DMS 273 treated with DMSO at 0.1 percent for 48 hours (cell line): ENCODE measurements at places on chromosomes 6 and 20.

DNA sequence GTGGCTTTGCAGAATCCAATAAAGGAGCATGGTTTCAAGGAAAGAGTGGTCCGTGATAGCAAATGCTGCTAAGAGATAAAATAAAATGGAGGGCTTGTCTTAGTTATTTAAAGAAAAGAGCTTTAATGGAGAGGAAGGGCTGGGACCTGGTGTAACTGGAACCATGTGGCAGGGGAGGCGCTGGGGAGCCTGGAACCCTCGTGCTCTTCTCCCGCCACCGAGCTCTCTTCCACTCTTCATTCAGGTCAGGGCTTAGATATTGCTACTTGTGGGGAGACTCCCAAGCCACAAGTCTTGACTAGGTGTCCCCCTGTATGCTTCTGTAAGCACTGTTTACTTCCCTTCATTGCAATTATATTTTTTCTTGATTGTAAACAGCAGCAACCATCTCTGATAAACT is 15.2 kb upstream of the ARFGEF3 start:
- DNase-seq: no peak

GRCh38 chr6:113205553-113205952 is 651.6 kb upstream of the MARCKS start:
- DNase-seq: no peak

- no peak for DNase-seq
Measured at GRCh38 chr6:25831532-25832306, at the start of gene SLC17A1. TSS of gene SLC17A1 (minus strand) at chr6:25832052. CDS start at chr6:25830557, 1,495 bp downstream.

DNA sequence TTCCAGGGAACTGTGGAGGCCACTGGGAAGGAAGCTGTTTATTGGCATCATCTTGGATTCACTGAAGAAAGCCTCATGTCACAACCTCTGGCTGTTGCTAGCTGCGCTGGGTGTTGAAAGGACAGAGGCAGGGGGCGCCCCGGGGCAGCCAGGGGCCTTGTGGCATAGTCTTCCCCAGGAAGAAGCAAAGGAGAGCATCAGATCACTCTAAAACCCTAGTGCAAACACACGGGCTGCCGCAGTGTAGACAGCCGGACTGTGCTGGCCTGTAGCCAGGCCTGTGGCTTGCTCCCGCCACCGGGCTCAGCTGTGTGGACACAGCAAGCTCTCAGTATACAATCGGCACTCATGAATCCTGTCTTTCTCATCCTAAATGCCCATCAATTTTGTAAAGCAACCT is 23.8 kb upstream of the SMOC2 start:
- DNase-seq: no peak

GRCh38 chr6:142887517-142887916 is 57.5 kb downstream of the HIVEP2 start:
- no peak for DNase-seq

DNA sequence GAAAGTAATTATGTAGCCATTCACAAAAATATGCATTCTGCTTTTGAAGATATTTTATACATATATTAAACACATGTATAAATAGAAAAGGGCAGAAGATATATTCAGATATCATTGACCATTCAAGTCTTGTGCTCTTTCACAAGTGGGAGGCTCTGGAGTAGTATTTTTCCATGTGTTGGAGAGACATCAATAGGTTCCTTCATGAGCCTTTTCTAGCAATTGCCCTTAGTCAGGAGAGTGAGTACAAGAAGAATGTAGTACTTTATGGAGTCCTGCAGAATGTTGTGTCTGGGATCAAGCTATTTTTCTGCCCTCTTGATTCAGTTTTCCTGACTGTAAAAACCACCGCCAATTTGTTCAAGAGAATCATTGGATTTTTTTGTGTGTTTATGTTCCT is 117.9 kb downstream of the LRRC1 start:
- DNase-seq: no peak

DNA sequence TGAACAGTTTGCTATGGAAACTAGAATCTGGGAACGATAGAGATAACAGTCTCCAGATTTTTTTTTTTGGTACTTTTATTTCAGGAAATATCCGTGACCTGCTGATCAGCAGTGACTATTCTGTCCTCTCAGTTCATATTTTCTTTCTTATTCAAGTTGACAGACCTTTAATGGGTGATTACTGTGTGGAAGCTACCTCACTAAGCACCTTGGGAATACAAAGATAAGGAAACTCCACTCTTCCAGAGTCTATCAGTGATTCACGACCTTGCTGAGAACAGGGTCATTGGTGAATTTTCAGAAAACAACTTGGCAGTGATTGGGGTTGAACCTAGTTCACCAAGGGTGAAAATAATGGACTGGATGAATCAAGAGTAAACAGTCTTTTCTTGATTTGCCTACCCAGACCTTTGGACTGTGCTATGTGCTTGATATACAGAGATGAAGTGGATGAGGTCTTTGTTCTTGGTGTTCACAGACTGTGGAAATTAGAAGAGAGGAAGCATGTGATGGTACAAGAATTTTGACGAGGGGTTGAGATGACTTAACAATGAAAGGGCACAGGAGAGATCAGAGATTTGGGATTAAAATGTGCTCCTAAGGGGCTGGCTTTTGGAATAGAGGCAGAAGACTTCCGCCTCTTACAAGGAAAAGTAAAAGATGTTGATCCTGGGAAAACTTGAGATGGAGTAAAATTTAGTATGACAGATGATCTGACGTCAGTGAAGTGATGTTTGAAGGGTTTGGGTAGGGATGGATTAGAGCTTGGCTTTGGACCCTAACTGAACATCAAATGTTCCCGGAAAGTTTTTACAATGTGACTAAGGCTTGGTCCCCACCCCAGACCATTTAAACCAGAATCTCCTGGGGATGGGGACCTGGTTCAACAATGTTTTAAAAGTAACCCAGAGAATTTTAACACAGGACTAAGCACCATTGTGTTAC is 1.2 kb downstream of the KAT14 start:
- DNase-seq: no peak

- no peak for DNase-seq
Measured at GRCh38 chr20:22623211-22623610, 38.8 kb upstream of the FOXA2 start.

- no peak for DNase-seq
Measured at GRCh38 chr6:38755874-38756273, 40.8 kb downstream of the DNAH8 start.

GRCh38 chr20:58103517-58103904 is 124.9 kb downstream of the ANKRD60 start:
- no peak for DNase-seq

DNA sequence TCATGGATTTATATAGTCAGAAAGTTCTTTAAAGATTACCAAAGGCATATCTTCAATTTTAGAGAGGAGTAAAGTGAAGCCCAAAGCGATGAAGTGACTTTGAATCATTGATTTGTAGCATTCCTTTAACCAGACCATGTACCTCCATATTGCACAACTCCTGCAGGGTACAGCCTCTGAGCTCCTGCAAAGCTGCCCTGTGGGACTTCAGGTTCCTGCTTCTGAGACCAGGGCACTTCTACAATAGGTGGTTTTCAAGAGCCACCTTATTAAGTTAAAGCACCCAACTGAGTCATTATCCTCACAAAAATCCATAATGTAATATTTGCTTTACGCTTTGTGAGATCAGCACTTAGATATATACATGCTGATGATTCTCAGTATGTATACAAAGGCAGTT is 270.7 kb upstream of the RGS17 start:
- no peak for DNase-seq

- DNase-seq: no peak
Measured at GRCh38 chr6:93580446-93580845, 161.1 kb upstream of the EPHA7 start.

GRCh38 chr6:4487538-4487937 is 288.7 kb upstream of the CDYL start:
- DNase-seq: no peak

- DNase-seq: no peak
Measured at GRCh38 chr20:38789503-38790199, 15.8 kb upstream of the PPP1R16B start.

DNA sequence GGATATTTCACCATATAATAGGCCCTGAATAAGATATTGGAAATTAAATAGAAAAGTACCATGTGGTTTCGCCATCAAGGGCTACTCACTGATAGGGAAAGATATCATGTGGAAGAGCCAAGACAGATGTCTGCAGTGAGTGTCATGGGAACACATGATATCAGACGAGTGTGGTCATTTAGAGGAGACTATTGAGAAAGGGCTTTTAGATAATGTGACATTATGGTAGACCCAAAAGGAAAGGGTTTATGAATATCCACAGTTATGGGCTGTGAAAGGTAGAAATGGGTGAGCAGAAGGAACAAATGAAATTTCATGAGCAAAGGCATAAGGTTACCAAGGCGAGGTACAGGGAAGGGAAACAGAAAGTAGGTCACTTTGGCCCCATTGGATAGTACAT is 182.3 kb upstream of the PRSS16 start:
- no peak for DNase-seq

GRCh38 chr6:109701774-109702173 is 10.7 kb downstream of the FIG4 start:
- DNase-seq: no peak

DNA sequence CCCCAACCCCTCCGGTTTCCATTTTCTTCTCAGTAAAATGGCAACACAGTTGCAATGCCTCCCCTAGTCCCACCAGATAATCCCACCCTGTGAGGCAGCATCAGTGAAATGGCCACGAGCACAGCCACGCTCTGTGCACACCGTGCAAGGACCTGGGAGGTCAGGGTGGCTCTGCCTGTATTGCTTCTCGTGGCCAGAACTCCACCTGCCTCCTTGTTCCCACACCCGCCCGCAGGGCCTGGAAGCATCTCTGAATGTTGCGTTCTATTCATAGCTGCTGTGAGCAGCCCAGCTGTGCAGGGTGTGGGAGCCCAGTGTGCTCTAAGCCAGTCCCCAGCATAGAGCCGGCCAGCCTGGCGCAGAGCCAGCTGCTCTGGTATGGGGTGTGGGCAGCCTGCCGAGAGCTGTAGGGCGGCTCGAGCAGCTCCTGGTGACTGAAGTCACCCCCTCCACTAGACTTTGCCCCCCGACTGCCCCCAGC is 161.1 kb downstream of the DLL1 start:
- DNase-seq: peak; percentile 65

DNA sequence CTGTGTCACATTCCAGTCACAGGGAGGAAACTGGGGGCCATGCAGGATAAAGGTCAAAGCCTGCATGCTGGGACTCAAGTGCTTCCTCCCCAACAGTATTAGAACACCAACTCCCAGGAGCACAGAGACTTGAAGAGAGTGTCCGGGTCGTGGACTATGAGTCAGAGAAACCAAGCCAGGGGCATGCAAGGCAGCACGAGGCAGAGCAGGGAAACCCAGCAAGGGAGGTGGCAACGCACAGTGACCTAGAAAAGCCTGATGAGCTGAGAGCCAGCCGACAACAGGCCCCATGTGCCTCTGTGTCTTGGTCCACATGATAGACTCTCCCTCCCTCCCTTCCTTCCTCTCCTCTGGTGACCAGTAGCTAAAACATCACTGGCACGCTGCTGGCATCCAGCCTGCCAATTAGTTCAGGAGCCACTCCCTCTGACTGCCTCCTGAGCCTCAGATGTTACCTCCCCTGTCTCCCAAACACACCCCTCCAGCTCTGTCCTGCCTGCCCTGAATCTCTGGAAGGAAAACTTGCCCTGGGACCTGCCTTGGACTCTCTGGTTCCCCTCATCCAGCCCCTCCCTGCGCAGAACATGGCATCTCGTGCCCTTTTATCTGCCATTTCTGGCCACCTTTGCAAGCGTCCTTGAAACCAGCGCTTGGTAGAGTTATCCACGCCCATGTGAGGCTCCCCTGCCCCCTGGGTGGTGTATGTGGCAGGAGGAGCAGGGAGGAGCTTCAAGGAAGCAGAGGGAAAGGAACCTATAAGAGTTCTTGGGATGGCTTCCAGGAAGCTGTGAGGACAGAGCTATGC is 16.2 kb upstream of the RNF39 start:
- no peak for DNase-seq

DNA sequence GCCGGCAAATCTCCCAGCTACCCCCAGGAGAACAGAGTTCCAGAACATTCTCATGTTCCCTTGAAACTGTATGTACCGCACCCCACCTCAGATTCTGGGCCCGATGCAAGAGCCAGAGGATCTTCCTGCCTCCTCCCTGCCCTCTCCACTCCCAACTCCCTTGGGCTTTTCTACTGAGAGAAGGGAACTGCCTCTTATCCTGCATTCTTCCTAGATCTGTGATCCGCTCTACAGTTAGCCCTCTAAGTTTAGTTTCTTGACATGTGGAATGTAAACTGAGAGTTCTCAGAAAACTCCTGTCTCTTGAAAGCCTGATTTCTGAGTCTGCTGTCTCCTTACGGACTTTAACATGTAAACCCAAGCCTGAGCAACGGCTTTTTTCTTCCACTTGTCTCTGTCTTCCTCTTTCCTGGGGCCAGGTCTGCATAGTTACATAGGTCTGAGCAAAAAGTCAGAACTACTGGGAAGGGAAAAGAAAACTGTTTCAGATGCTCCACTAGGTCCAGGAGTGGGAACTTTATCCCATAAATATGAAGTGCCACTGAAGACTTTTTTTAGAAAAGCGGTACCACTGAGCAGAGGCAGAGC is 86.5 kb upstream of the TNFAIP3 start:
- no peak for DNase-seq

- DNase-seq: no peak
Measured at GRCh38 chr6:123240626-123241025, 244.6 kb downstream of the CLVS2 start.

DNA sequence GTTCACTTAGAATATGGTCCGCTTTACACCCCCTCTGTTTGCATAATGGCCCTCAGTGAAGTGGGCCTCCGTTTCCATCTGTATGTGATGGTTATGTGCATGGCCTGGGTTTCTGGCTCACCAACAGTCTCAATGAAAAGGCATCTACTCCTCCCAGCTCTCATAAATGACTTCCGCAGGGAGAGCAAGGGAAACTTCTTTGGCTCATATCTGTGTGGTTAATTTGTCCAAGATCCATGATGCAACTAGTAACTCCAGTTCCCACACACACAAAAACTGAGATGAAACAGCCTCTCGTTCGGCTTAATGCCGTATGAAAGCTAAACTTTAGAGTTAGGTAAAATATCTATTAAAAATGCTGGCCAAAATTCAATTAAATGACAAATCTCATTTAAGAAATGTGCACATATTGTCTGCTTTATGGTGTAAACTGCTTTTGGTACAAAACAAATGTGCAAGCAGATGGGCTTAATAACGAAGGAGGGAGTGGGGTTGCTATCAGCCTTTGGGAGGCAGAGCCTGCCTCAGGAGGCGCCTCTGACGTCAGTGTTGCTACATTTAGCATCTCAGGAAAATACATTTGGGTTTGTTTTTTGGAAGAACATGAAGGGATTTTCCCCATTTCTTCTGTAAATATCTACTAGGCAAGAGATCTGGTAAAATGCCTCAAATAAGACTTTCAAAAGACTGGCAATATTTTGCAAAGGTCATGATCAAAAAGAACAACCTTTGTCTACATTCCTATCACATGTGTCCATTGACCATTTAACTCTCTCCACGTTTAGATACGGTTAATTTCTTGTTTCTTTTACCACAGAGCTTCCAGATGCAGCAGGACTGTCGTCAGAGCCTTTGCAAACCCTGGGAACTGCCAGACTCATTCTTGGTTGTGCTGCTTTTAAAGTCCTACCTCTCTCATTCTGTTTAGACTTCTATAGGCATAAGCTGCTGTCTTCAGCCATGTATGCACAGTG is 96.8 kb downstream of the ARMC2 start:
- peak; percentile 87 for DNase-seq

- no peak for DNase-seq
Measured at GRCh38 chr6:145063091-145063490, 672.2 kb downstream of the EPM2A start.

GRCh38 chr6:157956171-157956730 is 25.4 kb upstream of the SYNJ2 start:
- DNase-seq: no peak

- DNase-seq: no peak
Measured at GRCh38 chr6:3236005-3236404, 8.6 kb upstream of the TUBB2B start.
